ENCODE measurements at places on chromosomes 3 and 15.

- DNase-seq = no peak
Observed at GRCh38 chr3:67655364-67656121, 1.1 kb upstream of the SUCLG2 start.

DNA sequence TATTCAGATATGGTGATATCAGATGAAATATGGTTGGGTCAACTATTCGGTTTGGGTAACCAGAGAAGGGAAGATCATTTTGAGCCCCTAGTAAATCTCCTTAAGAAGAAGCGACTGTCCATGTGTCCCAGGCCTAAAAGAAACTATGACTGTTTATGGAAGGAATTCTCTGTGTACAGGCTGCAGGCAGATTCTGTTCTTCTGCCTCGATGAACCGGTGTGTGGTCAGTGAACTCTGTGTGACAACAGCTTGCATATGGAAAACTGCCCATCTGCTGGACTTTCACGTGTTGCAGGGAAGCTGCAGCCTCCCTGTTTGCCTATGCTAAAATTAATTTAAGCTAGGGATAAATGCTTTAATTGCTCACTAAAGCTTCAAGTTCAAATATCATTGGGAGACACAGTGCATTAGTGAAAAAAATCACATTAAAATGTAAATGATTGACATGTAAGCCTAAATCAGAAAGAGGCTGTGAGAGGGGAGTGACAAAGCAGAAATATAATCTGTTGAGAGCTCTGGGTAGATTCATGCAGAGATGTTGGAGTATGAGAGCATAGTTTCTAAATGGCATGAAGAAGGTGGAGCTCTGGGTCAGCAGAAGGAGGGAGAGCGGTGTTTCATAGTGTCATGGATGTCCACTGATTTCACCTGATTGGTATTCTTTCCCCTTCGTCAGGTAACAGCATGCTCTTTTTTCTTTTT is 65.4 kb upstream of the PFN2 start:
- no peak for DNase-seq

GRCh38 chr3:13346481-13347389 is 73.4 kb downstream of the NUP210 start:
- DNase-seq = no peak

GRCh38 chr3:164452707-164453106 is 625.6 kb downstream of the SI start:
- DNase-seq = peak; percentile 56

DNA sequence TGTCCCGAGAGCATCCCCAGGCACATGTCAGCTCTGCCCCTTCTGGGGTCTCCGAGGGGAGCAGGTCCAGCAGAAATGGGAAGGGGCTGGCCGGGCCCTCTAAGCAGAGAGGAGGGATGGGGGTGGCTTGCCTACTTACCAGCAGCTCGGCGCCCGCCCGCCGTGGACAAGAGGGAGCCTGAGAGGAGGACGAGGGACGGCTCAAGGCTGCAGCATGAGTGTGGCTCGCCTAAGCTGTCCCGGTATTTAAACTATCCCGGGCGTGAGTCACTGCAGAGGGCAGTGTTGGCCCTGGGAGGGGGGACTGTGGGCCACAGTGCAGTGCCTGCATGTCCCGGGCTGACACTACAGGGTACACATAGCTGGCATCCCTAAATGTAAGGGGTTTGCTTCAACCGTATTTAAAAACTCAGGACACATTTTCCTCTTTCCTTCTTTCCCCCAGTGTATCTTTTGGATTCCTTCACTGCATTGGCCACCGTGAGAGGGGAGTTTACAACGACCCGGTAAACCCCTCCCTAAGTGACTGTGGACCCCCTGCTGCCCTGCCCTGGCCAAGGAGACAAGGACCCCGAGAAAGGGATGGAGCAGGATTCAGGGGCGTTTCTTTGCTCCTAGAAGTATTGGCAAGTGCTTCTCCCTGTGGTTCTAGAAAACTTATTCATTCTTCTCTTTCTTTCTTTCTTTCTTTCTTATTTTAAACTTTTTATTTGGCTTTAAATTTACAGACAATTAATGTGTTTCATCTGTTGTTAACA is at the start of gene LRRC15:
Gene LRRC15, minus strand, starts transcription at position 222 of the 758 bp plus-strand sequence. CDS start 8,700 bp downstream, outside the sequence.
- DNase-seq = peak; percentile 30

GRCh38 chr3:107800710-107801109 is 277.9 kb downstream of the BBX start:
- DNase-seq = no peak

DNA sequence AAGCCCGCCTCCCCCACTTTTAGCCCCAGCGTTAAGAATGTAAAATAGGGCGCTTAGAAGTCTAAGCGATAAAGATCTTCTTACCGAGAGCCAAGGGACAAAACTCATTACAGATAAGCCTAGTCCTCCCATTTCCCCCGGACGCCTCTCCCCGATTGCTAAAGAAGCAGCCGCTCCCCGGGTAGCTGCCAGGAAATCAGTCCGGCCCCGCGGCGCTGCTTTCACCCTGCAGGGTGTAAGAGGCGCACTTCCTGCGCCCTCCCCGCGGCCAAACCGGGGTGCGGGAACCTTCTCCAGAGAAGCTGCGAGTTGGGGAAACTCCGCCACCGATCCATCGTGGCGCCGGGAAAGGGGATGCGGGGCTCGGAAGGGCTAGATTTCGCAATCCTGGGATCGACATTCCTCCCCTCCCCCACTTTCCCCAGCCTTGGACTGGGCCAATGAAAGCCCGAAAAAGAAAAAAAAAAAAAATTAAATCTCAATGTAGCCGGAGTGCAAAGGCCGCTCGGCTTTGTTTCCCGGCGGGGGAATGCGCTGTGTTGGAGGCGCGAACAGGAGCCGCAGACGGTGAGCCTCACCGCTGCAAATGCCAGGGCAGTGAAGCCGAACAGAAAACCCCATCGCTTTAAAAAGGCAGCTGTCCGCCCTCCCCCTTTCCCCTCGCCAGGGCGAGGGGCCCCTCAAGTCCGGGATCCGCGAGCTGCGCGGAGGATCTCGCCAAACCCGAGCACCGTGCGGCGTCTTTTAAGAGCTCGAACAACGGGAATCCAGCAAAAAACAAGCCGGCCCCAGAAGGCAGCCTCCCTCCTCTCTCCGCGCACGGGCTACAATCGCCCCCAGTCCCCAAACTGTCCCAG is 626 bp upstream of the PTPRG start:
- peak; percentile 75 for DNase-seq

GRCh38 chr3:155312781-155313180 is 19.3 kb upstream of the STRIT1 start:
- peak; percentile 23 for DNase-seq

DNA sequence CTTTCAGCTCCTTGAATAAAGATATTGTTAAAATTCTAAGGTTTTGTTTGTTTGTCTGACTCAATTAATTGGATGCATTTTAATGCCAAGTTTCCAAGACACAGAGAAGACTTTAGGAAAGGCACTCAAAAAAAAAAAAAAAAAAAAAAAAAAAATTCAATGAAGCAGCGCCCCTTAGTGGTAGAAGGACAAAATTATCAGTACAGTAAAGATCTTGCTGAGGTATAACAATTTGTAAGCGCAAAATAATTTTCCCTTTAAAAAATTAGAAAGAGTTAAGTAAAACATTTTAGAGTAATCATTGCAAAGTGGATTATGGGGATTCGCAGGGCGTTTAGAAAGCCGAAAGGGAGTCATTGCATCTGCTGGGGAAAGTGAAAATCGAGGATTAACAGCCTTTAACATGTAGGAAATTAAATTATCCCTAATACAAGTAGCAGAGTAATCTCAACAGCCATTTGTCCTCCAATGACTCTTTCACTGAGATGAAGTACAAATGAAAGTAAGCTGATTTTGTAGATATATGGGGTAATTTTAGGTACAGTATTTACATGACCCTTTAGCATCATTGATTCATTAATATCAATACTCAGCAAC is 5.8 kb upstream of the DIS3L start:
- peak; percentile 11 for DNase-seq

DNA sequence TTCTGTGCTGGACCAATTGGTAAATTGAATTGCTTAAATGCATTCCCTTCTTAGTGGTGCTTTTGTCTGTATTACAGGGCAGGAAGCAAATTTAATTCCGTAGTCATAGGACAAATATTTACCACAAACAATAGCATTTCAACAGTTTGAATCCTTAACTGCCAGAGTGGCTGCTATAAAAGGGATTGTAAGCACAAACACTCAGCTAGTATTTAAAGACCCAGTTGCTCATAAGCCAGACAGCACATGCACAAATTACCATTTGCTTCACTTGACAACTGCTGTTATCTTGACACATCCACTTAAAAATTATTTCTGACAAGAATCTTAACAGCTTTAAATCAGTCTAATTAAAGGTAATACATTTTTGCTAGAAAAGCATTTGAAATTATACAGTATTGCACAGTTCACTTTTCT is 490.2 kb upstream of the ADAMTS9 start:
- peak; percentile 68 for DNase-seq

- no peak for DNase-seq
Observed at GRCh38 chr15:69486481-69487110, 34.0 kb downstream of the RPLP1 start.

GRCh38 chr3:39379778-39380155 is 3.4 kb upstream of the SLC25A38 start:
- DNase-seq = no peak

GRCh38 chr3:104359546-104359945 is 1007.2 kb upstream of the ALCAM start:
- peak; percentile 88 for DNase-seq

GRCh38 chr15:58988006-58988785 is 733 bp downstream of the RNF111 start:
- peak; percentile 29 for DNase-seq

DNA sequence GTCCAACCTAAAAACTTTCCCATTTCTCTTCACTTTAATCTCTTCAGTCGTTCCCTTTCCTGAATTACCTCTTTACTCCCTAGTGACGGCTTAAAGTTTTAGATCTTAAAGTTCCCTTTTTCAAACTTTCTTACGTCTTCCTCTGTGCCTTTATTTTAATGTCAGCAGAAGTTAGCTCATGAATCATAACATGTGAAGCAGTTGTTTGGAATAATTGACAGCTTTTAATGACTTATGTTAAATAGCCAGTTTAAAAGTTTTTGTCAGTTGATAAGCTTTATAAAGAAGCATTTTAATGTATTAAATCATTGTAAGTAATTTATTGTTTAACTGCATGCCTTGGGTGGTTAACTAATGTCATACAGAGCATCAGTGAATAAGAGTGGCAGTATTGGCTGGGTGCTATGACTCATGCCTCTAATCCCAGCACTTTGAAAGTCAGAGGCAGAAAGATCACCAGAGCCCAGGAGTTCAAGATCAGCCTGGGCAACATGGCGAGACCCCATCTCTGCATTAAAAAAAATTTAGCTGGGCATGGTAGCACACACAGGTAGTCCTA is 33.9 kb downstream of the PIK3CA start:
- peak; percentile 64 for DNase-seq

GRCh38 chr3:158961911-158962310 is 160.1 kb downstream of the MFSD1 start:
- DNase-seq = peak; percentile 55

DNA sequence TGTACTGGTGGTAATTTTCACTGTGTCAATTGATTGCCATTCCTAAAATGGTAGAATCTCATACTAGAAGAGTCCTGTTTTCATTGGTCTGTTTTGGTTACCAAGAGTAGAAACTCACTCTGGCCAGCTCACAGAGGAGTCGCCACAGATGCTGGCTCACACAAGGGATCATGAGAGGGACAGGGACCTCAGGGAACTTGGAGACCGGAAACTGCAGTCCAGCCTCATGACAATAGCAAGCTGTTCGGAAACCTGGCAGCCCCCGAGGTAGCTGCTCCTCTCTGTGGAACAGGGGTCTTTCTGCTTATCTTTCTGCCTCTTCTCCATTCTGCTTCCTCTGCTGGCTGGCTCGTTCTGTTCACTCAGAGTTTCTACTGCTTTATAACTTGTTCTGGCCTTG is 192.9 kb downstream of the PLCL2 start:
- DNase-seq = no peak

- no peak for DNase-seq
Observed at GRCh38 chr3:54481606-54482365, 359.4 kb downstream of the CACNA2D3 start.

GRCh38 chr3:129655291-129655700 is 48.8 kb upstream of the PLXND1 start:
- DNase-seq = no peak

DNA sequence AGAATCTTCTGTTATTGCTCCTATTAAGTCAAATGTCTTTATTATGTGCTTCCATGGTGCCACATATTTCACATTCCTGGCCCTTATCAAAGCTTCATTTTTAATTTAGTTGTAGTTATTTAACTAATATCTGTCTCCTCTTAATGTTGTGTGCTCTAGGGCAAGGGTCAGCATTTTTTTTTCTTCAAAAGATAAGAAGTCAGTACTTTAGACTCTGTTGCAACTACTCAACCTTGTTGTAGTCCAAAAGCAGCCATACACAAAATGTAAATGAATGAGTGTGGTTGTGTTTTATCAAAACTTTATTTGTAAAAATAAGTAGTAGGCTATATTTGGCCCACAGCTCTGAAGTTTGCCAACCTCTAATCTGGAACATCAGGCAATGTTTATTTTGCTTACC is 394.7 kb upstream of the CBLB start:
- DNase-seq = no peak

DNA sequence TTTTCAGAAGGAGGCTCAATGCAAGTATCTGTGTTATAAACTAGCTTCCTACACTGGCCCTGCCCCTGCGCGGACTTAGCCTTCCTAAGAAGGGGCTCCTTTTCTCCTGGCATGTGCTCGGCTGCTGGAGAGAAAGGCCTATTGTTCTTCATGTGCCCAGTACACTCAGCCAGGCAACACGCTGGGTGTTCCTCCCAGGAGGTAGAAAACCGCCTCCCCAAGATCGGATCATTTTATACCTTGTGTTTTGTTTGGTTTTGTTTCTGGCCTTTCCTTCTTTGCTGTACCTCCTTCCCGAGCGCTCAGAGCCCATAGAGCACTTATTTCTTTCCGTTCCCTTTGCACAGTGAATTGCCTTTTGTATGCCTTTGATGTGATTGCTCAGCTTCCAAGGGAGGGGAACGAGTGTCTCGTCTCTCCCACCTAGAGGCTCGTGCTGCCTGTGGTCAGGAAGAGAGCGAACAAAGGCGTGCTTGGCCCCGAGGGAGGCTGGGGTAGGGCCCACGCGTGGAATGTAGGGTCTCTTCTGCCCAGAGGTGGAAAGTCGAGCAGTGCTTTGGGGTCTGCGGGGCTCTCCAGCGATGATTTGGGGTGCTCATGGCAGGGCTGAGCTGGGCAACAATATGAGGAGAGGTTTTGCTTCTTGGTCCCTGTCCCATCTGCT is 30.0 kb downstream of the CCNL1 start:
- no peak for DNase-seq

DNA sequence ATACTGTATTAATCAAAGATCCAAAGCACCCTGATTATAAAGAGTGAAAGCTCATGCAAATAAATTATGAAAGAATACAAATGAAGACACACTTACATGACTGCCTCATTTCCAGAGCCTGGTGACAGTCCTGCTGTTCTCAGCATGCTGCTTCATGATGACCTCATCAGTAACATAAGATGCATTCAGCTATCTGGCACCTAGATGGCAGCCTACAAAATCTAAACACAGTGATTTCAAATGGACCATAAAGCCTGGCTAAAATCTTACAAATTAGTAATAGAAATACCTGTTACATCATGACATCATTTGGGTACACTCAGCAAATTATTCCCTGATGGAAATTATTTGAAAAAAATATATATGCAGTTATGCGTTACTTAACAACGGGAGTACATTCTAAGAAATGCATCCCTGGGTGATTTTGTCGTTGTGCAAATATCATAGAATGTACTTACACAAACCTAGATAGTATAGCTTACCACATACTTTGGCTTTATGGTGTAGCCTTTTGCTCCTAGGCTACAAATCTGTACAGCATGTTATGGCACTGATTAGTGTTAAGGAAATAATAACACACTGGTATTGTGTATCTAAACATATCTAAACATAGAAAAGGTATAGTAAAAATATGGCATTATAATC is 207.2 kb downstream of the EPHA3 start:
- peak; percentile 74 for DNase-seq

- DNase-seq = no peak
Observed at GRCh38 chr3:128307781-128308469, 154.6 kb downstream of the EEFSEC start.

- peak; percentile 97 for DNase-seq
Observed at GRCh38 chr3:58047826-58048225, 39.6 kb downstream of the FLNB start.
